Spinal cord (tissue), 10 donors: ENCODE measurements at places on chromosomes 2 and 18.

DNA sequence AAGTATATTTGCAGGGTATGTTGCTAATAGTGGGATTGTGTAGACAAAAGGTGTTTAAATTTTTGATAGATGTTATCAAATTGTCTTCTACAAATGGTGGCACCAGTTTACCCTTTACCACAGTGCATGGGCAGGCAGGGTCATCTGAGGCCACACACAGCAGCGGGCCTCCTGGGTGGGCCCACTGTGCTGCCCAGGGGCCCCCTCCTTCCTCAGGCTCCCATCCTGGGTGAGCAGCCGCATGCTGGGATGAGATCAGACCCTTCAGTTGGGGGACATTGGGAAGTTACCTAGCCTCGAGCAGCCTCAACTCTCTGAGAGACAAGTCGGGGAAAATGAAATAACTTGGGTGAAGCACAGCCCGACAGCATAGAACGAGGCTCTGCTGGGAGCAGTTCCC is 9.7 kb downstream of the MYO7B start:
- H3K36me3 ChIP-seq, result no peaks in the 10 kb centered on the region
- peaks cover 9% of the 10 kb centered on the region for H3K4me1 ChIP-seq
- no peak for DNase-seq

- H3K4me3 ChIP-seq, result no peak overlapping the region
- no peaks in the 10 kb centered on the region for H3K27me3 ChIP-seq
- no peak overlapping the region for H3K27ac ChIP-seq
- no peaks in the 10 kb centered on the region for H3K4me1 ChIP-seq
- no peak for DNase-seq
Observed at GRCh38 chr2:215692387-215693079, 256.7 kb upstream of the FN1 start.

DNA sequence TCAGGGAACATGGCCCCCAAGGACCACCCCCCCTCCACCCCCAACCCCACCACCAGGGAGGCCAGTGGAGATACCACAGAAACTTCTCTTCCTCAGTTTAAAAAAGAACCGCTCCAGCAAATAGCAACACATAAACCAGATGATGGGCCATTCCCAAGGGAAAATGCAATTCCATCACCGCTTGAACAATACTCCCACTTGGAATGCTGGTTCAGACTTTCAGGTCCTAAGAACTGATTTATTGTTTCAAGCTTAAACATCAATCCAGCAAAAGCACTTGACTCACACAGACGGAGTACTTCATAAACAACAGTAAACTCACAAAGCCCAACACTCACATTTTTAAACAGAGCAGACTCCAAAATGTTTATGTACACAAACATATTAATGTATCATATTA is 6.9 kb downstream of the HDAC4 start:
- no peak overlapping the region for H3K4me3 ChIP-seq
- H3K27ac ChIP-seq, result no peak overlapping the region
- H3K4me1 ChIP-seq, result peaks cover 63% of the 10 kb centered on the region
- no peaks in the 10 kb centered on the region for H3K27me3 ChIP-seq
- DNase-seq, result peak; percentile 76
- peaks cover 24% of the 10 kb centered on the region for H3K36me3 ChIP-seq

GRCh38 chr2:25497918-25498407 is 156.2 kb upstream of the DNMT3A start:
- H3K27me3 ChIP-seq, result no peaks in the 10 kb centered on the region
- DNase-seq, result no peak
- H3K4me1 ChIP-seq, result no peaks in the 10 kb centered on the region
- H3K4me3 ChIP-seq, result no peak overlapping the region
- H3K27ac ChIP-seq, result no peak overlapping the region
- no peaks in the 10 kb centered on the region for H3K36me3 ChIP-seq

GRCh38 chr2:221402072-221402471 is 170.0 kb downstream of the EPHA4 start:
- H3K4me1 ChIP-seq, result no peaks in the 10 kb centered on the region
- H3K27ac ChIP-seq, result no peak overlapping the region
- no peak overlapping the region for H3K4me3 ChIP-seq
- no peaks in the 10 kb centered on the region for H3K36me3 ChIP-seq
- no peak for DNase-seq

DNA sequence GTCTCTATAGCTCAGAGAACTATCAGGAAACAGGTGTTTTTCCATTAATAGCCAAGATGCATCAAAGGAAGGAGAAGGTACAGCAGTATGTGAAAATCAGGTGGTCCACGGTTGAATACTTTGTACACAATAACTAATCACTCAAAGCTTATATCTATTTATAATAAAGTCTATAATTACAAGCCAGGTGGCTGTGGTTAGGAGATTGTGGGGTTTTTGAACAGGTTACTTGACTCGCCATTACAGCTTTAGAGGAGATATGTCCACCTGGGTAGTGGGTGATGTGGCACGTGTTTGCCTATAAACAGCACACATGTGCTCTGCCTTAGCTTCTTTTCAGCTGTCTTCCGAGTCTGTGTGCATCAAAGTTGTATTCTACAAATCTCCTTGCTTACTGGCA is 892.2 kb upstream of the ZEB2 start:
- no peaks in the 10 kb centered on the region for H3K4me1 ChIP-seq
- H3K27ac ChIP-seq, result no peak overlapping the region
- no peaks in the 10 kb centered on the region for H3K36me3 ChIP-seq
- H3K4me3 ChIP-seq, result no peak overlapping the region
- DNase-seq, result no peak

DNA sequence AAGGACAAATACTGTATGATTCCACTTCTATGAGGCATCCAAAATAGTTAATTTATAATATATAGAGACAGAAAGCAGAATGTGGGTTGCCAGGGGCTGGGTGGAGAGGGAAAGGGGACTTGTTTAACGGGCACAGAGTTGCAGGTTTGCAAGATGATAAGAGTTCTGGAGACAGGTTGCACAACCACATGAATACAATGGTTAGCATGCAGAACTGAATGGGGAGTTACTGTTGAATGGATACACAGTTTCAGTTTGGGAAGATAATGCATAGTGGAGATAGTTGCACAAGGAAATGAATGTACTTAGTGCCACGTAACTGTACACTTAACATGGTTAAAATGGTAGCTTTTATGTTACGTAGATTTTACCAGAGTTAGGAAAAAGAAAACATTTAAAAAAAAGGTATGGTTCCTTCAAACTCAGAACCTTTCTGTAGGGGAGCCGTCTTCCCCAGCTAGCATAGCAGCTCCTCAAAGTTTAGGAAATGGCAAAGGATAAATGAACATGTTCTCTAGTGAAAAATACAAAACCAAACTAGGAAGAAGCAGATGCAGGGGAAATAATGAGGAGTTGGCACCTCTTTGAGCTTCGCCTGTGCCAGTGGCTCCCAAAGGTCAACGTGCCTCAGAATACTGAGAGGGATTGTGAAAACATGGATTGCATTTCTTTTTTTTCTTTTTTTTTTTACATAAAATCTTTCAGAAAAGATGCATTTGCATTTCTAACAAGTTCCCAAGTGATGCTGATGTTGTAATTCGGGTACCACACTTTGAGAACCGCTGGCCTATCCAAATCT is 95.2 kb downstream of the ZCCHC2 start:
- peaks cover 10% of the 10 kb centered on the region for H3K4me1 ChIP-seq
- no peak overlapping the region for H3K4me3 ChIP-seq
- no peak for DNase-seq
- H3K36me3 ChIP-seq, result no peaks in the 10 kb centered on the region
- no peak overlapping the region for H3K27ac ChIP-seq

DNA sequence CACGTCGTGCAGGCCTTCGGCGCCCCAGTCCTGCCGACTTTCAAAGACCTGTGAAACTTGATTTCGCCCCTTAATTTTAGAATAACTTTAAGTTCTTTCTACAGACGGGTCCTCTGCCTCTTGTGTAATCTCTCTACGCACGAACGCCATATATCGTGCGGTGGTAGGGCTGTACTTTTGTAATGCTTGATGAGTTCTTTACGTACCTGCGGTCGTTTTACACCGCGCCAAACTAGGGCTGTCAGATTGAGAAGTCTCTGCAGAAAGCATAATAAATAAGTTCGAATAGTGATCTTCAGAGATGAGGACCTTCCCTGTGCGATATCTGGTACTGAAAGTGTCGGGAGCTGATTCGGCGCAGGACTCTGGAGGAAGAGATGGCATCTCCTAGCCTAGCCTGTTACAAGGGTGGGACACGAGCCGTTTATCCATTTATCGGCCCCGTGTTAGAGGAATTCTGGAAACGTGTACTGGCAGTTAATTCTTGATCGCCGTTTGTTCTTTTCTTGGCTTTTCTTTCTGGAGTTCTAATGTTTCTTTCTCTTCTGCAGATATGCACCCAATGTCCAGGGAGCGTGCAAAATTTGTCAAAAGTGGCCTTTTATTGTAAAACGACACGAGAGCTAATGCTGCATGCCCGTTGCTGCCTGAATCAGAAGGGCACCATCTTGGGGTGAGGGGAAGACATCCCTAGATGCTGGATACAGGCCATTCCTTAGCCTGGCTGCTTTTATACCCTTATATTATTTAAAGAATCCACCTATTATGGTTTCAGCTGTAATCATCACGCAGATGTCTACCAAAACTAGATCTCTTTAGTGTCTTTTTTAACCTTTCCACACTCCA is 781 bp upstream of the SLC5A6 start:
- peak overlapping the region; percentile 86 for H3K4me3 ChIP-seq
- no peaks in the 10 kb centered on the region for H3K27me3 ChIP-seq
- DNase-seq, result no peak
- peaks cover 9% of the 10 kb centered on the region for H3K36me3 ChIP-seq
- peak overlapping the region; percentile 95 for H3K27ac ChIP-seq

DNA sequence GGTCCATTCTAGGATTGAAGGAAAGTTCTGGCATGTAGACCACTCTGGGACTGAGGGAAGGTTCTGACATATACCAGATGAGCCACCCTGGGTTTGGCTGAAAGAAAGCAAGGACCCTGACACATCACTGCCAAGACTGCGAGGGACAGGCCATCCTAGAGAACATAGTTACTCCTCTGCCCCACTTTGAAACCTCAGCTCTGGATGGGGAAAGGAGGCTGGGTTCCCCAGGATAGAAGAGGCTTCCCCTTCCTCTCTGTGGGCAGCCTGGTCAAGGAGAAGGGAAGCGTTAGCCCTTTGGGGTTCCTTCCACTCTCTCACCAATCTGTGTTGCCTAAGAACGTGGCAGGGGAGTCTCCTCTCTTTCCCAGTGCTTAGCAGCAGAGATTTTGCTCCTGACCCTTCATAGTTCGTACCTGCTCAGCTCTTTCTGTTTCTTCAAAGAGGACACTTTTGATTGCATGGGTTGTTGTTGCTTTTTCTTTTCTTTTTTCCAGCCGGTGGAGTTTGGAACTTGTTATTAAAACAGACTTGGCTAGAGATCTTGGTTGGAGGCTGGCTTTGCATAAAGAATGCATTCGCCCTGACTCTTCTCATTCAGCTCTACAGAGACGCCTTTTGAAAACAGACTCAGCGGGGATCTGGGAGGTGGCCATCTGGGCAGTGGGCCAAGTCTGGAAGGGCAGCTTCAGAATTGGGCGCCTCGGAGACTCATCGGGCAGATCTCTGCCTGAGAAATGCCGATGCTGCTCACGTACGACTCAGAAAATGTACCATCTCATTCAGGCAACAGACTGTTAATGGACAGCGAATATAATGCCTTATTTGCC is 166.1 kb downstream of the CLIP4 start:
- H3K4me1 ChIP-seq, result peaks cover 33% of the 10 kb centered on the region
- H3K36me3 ChIP-seq, result no peaks in the 10 kb centered on the region
- H3K4me3 ChIP-seq, result no peak overlapping the region
- peak; percentile 98 for DNase-seq

DNA sequence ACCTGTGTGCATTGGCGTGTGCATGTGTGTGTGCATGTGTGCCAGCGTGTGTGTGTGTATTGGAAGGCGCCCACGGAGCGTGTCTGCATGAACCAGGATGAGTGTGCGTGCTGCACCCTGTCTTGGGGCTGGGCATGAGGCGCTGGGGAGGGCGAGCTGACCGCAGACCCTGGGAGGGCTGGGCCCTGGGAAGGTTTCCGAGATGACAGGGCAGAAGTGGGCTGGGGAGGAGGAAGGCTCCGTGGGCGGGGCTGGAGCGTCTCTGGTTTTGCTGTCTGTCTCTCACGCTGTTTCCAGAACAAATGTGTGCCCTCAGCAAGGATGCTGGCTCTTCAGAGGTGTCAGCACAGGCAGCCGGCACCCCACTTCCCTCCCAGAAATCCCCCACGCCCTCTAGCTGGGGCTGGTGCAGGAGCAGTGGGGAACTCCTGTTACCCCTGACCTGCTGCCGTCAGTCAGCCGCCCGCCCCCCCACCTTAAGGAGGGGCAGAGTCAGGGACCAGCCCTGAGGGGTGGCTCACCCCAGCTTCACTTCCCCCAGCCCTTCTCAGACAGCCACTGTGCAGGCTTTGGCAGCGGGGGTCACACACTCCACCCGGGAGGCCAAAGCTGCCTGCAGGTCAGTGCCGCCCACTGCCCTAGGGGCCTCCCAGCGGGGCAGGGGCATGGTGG is at the start of gene GPR35:
Gene GPR35, plus strand, starts transcription at position 531 of the 672 bp plus-strand sequence. CDS start 4,473 bp downstream, outside the sequence.
- no peak within 1 kb of the TSS for H3K4me3 ChIP-seq
- peaks cover 14% of the 10 kb centered on the region for H3K36me3 ChIP-seq
- DNase-seq, result no peak
- no peak within 1 kb of the TSS for H3K27ac ChIP-seq

DNA sequence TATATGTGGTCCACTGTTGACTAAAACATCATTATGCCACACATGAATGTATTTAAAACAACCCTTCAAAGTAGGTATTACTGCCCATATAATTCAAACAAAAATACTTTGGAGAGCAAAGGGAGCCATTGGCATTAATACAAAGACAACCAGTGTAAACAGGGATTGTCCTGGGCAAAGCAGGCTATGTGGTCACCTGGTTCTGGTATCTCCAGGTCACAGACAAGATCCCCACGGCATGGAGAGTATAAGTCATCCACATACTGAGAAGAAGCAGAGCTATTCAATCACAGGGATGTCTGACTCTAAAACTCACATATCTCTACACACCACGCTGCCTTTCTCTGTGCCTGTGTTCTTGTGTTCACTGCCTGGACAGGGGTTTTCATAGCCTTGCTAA is 81.4 kb upstream of the BZW1 start:
- H3K36me3 ChIP-seq, result no peaks in the 10 kb centered on the region
- H3K27ac ChIP-seq, result no peak overlapping the region
- DNase-seq, result no peak
- H3K4me3 ChIP-seq, result no peak overlapping the region

- H3K27ac ChIP-seq, result no peak overlapping the region
- no peak overlapping the region for H3K4me3 ChIP-seq
- H3K4me1 ChIP-seq, result no peaks in the 10 kb centered on the region
- peak; percentile 68 for DNase-seq
- no peaks in the 10 kb centered on the region for H3K27me3 ChIP-seq
Observed at GRCh38 chr2:181554061-181554830, 97.1 kb downstream of the ITGA4 start.

GRCh38 chr2:203209538-203209937 is 29.3 kb upstream of the CYP20A1 start:
- DNase-seq, result no peak
- H3K27ac ChIP-seq, result no peak overlapping the region
- no peak overlapping the region for H3K4me3 ChIP-seq
- H3K27me3 ChIP-seq, result no peaks in the 10 kb centered on the region
- no peaks in the 10 kb centered on the region for H3K4me1 ChIP-seq
